GM12865 (cell line): ENCODE measurements at places on chromosomes 1 and 21.

- no peak for DNase-seq
Observed at GRCh38 chr1:239899747-239900146, 191.9 kb upstream of the FMN2 start.

- DNase-seq: no peak
Observed at GRCh38 chr1:110511436-110511835, 7.5 kb downstream of the KCNA10 start.

DNA sequence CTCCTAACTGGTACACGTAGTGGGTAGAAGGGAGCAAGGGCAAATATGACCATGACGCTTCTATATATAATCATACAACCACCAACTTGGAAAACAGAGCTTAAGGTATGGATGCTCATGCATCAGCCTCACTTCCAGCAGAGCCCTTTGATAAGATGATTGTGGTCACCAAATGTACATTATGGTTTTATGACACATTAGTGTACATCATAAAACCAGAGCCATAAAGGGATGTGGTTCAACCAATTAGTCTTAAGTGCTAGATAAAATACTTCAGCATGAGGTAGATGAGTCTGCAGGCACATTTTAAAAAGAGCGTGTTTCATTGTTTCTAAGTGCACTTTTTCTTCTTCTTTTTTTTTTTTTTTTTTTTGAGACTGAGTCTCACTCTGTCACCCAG lies 43.7 kb downstream of the NIBAN1 start:
- DNase-seq: no peak

DNA sequence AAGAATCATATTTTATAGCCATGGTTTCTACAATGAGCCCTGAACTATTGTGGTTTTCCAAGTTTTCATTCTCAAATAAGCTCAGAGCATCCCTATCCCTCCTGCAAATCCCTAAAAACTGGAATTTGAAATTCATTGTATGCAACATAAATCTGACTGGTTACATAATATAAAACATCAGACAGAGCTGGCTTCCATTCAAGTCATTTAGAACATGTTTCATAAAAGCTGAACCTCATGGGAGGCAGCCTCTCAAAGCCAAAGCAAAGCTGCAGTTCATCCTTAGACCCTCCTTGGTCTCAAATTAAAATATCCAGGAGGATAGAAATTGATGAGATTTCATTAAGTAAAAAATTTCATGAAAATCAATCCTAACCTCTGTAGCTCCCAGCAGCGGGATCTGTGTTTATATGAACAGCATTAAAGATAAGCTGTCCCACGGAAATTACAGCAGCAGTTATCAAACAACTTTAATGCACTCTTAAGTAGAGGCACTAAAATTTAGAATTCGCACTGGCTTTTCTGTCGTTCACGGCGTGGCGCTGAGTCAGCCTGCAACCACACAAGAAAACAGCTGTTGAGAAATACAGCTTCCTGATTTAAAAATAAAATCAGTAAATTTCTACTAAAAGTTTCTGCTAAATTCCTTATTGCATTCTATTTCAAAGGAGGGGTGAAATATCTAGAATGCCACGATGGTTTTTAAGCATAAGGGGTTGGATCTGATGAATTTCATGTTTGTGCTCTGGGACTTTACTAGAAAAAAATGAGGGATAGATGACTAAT lies 99.9 kb upstream of the TIAM1 start:
- no peak for DNase-seq

- no peak for DNase-seq
Observed at GRCh38 chr1:151881479-151881878, 27.8 kb downstream of the THEM4 start.

DNA sequence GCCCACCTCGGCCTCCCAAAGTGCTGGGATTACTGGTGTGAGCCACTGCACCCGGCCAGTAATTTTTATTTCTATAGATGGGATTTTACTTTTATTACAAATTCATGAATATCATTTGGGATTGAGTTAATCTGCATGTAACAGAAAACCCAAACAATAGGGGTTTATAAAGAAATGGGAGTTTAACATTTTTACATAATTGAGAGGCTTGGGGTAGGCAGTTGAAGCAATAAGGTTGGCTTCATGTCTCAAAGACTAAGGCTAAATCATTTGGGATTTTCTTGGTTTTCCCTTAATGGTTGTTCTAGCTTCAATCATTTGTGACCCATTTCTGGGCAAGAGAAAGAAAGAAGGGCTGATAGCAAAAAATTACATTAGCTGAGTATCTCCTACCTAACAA lies 118.7 kb upstream of the FOXD3 start:
- no peak for DNase-seq

DNA sequence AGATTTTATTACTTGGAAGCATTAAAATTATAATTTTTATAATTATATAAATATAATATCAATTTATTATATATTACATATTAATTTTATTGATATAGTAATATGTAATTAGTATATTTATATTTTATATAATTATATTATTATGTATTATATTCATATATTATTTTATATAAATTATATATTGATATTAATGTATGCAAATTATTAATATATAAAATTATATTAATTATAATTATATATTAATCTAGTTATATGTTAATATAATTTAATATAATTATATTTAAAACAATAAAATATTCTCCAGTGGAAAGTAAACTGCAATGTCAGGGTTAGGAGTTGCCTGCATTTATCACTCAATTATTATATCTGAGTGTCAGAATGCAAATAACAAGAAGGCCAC lies 48.8 kb downstream of the KCNK2 start:
- DNase-seq: no peak

- no peak for DNase-seq
Observed at GRCh38 chr1:47656719-47657685, 219.2 kb downstream of the FOXD2 start.

- DNase-seq: no peak
Observed at GRCh38 chr1:67646145-67647035, 38.6 kb upstream of the GADD45A start.

- DNase-seq: no peak
Observed at GRCh38 chr1:212595229-212595628, 13.3 kb upstream of the ATF3 start.

DNA sequence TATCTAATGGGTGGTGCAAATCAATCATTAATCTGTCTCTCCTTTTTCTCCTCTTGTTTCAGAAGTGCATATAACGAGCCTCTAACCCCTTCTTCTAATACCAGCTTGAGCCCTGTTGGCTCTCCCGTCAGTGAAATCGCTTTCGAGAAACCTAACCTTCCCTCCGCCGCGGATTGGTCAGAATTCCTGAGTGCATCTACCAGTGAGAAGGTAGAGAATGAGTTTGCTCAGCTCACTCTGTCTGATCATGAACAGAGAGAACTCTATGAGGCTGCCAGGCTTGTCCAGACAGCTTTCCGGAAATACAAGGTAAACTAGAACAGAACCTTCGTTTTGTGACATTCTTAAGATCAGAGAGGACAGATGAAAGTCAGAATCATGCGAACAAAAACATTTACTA lies 25.3 kb upstream of the VAMP3 start:
- no peak for DNase-seq

DNA sequence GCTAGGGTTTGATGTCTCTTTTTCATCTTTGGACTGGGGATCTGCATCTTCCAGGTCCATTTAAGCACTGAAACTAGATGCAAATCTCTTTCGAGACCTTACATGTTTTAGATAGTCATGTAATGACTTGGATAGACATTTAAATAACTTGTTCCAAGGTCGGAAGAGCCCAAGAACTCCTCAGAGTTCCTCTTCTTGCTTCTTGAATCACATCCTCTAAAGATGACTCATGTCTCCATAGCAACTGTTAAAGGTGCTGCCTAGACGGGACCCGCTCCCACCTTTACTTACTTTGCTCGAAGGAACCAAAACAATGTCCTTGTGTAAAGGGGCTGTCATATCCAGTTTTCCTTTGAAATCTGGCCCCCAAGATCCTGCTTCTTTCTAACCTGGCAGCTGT lies 130.0 kb downstream of the EDEM3 start:
- DNase-seq: no peak

GRCh38 chr1:25819491-25820246 lies at the start of gene MTFR1L:
Gene MTFR1L (plus strand): TSS chr1:25819954. CDS start chr1:25823105, 3,151 bp downstream.
- peak; percentile 92 for DNase-seq

DNA sequence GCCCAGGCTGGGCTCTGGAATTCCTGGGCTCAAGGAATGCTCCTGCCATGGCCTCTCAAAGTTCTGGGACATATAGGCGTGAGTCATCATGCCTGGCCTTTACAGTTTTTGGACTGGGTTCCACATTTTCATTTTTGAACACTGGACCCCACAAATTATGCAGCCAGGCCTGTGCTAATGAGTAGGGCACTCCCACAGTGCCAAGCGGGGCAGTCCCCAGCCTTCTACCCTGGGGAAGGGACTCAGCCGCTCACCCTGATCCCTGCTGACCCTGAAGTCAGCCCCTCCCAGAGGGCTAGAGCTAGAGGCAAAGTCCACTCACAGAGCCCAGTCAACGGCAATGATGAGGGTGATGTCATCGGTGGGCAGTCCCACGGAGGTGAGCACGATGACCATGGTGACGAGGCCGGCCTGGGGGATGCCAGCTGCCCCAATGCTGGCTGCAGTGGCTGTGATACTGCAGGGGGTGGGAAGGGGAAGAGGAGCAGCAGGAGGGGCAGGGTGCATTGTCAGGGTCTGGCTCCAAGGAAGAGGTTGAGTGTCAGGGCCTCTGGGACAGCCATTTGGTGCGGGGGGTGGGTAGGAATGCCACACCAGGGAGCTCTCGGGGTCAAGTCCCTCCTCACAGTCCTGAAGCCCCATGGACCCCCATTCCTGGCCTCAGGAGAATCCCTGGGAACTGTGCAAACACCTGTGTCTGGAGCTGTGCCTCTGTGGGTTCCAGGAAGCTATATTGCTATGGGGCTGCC lies 27.6 kb downstream of the PODN start:
- no peak for DNase-seq

GRCh38 chr1:161379071-161379470 lies 11.4 kb upstream of the CFAP126 start:
- no peak for DNase-seq
